ENCODE measurements at places on chromosomes 16 and 17.

DNA sequence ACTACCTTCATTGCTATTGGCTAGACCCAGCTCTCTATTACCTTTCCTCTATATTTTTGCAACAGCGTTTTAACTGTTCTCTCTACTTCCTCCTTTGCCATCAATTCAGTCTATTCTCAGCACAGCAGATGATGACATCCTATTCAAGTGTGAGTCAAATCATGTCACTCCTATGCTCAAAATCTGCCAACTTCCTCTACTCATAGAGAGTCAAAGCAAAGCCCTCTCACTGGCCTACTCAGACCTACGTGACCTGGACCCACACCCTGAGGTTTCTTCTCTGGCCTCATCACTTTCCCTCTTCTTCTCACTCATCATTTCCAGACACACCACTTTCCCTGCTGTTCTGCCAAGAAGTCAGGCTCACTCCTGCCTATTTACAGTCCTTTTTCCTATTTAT, 289.0 kb upstream of the AXIN2 start:
- DNase-seq = no peak

- no peak for DNase-seq
Observed at GRCh38 chr17:72714357-72714966, 378.0 kb downstream of the SLC39A11 start.

- DNase-seq = no peak
Observed at GRCh38 chr17:50820651-50821050, 14.7 kb upstream of the WFIKKN2 start.

DNA sequence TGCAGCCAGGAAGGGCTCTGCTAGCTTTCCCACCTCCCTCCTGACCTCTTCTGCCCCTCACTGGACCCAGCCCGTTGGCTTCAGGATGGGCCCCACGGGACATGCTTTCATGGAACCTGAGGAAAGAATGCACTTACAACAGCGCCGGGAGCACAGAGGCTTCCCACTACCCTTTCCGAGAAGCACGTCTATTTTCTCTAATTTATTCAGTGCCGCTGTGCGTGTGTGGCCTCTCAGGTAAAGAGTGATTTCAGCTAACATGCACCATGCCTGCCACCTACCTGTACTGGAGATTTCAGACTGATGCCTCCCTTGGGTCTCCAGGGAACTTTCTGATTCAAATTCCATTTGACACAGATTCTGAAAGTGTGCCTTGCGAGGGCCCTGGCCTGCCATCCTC, 140.1 kb downstream of the CYLD start:
- no peak for DNase-seq

DNA sequence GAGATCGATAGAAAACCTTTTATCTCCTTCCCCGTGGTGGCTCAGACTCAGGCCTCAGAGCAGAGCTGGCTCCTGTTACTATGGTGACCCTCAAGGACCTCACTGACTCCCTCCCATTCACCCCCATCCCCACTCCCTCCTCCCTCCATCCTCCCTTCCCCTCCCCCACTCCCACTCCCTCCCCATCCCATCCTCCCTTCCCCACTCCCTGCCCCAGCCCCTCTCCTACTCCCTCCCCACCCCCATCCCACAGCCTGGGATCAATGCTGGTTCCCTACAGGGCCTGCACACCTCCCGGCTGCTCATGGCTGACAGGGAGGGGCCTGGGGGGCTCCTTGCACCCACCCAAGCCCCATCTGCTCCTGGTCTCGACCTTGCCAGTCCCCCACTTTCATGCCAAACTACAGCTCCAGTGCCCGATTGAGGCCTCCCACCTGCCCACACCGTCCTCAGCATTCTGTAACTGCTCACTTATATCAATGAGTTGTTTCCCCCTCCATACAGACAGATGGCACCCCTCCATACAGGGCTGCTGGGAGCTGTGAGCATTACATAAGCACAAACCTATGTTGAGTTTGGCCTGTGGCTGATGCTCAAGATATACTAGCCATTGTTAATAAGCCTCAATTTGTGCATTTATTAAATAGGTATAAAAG, 11.6 kb upstream of the RAI1 start:
- no peak for DNase-seq

DNA sequence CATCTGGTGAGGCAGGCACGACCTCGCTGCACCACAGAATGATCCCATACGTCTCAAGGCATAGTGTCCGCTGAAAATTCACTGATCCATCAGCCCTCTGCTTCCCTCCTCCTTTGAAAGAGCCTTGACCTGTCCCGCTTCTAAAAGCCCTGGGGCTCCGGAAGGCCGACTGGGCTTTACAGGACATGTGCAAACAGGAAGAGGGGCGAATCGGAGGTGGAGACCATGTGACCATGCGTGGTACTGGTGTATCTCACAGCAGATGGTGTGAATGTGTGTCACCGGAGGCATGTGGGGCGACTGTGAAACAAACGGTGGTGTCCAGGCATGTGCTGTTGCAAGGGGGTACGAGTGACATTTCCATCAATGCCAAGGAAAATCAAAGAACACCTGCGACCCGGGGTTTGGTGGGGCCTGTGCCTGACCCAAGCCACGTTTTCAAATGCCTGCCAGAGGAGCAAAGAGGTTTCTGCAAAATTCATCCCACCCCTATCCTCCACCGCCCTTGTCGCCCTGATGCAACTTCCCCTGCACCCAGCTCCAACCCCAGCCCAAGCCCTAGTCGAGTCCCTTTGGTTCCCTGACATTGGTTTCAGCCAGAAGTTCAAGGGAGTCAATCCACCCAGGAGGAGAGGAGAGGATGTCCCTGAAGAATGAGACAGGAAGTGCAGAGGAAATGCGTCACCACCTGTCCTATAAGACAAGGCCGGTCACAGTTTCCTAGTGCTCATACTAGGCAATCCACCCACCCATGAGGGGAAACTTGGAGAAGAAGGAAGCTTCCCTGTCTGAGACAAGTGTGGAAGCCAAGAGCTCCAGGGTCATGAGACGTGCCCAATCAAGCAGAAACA, 5.9 kb upstream of the KCNJ18 start:
- DNase-seq = no peak

Measured in nucleus accumbens (tissue), 56 donors.